ENCODE measurements at places on chromosomes 6 and 20. TPM values are rescaled to one million over a fixed set of nuclear protein-coding genes. Genes with fewer than 3 reads are reported as not detected.

DNA sequence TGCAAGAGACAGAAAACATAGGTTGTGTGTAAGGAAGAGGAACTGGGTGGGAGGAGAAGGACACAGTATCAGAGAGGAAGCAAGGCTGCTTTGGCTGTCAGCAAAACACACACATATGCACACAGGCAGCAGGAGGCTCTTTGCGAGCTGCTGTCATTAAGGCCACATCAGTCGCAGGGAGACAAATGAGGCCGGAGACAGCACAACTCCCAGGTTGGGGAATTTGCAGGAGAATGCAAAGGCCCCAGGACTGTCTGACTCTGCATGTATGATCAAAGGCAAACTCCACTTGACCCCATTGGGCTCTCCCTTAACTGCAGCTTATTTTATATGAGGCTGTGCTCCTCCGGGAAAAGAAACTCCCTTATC, 35.3 kb downstream of the METTL24 start:
- no peak for DNase-seq

Gene SNX21
- polyA plus RNA-seq, result 25.7 TPM

DNA sequence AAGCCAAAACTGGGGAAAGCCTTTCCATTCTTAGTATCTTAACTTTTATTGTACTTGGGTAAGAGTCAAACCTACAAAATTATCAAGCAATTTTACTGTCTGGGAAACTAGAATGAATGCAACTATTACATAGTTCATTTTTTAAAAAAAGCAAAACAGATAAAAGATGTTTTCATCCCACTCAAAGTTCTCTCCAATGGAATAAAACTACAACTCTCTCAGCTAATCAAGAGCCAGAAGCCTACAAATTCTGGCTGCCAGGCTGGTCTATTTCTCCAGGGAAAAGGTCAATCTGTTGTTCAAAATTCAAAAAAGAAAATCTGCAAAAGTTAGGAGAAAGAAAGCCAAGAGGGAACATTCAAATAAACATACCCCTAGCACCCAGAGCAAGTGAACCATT, 56.2 kb downstream of the COL12A1 start:
- DNase-seq, result peak; percentile 50

GRCh38 chr6:85403331-85404015, 46.4 kb upstream of the NT5E start:
- peak; percentile 77 for DNase-seq

Gene FAM209B
- 0.18 TPM for polyA plus RNA-seq

GRCh38 chr6:167244064-167244960, 46.8 kb upstream of the UNC93A start:
- peak; percentile 11 for DNase-seq

Gene IFT52
- 27.0 TPM for polyA plus RNA-seq

Gene KIF25
- polyA plus RNA-seq, result 0.37 TPM

DNA sequence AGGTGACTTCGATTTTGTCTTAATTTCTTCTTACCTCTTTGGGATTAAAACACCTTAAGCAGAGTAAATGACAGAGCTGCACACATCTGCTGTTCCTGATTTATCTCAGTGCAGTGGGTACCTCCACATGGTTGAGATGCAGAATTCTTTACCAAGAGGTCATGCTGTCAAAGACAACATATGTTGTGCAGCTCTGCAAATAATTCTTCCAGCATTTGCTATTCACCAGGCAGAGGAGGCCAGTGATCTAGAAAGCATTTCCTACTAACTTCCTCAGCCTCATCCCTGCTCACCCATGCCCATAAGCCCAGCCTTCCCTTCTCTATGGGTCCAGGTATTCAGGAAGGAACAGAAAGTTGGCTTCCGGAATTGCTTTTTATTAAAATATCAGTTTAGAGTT, 109.3 kb downstream of the THBS2 start:
- no peak for DNase-seq

DNA sequence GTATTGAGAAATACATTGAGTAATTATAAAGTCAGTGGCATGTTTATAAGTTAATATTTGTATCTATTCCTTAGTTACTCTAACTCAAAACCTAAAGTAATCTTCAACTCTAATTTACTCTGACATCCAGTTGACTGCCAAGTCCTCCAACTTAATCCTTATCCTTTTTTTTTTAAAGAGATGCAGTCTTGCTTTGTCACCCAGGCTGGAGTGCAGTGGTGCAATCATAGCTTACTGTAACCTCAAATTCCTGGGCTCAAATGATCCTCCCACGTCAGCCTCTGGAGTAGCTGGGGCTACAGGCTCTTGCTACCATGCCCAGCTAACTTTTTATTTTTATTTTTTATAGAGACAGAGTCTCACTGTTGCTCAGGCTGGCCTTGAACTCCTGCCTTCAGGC, 24.4 kb downstream of the PTPN1 start:
- no peak for DNase-seq

Gene GJA10
- polyA plus RNA-seq, result not detected

DNA sequence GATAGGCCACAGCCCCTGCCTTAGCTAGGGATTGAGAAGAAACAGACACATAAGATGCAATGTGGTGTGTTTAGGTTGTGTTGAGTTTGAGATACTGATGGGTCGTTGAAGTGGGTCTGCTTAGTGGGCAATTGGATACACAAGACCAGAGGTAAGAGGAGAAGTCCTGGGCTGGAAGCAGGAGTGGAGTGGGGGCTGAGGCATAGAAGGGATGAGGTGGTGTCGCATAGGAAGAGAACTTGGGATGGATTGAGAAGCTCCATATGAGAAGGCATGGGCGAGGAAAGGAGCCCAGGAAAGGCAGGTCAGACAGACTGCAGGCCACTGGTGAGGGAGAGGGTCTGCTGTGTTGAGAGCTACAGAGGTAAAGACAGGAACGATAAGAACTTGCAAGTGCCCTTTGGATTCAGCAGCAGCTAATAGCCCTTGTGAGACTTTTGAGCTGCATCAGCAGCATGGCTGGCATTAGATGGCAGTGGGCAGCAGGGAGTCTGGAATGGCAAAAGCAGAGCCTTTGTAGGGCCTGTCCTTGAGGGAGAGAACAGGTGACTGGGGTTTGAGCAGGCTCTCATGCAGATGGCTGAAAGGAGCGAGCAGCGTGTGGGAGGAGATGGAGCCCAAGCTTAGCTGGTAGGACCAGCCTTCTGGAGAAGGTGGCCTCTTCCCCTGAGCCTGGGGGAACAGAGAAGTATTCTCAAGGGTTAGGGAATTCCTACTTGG, 33.2 kb downstream of the PLCG1 start:
- DNase-seq, result no peak

DNA sequence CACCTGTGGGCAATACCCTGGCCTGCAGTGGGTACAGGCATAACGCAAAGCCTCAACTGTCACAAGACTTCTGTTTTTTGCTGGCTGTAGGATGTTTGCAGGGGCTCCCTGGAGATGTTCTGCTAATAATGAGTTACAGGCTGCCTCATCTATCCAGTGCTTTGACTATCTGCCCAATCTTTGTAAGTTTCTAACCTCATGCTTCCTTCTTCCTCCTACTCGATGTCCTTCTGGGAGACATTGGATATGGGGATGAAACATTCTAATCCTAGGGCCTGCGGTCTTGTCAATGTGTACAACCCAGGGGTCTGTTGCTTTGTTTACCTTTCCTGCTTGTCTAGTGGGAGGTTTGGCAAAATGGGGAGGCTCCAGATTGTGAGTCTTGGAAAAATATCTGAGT, 136.8 kb upstream of the TCF21 start:
- peak; percentile 53 for DNase-seq

DNA sequence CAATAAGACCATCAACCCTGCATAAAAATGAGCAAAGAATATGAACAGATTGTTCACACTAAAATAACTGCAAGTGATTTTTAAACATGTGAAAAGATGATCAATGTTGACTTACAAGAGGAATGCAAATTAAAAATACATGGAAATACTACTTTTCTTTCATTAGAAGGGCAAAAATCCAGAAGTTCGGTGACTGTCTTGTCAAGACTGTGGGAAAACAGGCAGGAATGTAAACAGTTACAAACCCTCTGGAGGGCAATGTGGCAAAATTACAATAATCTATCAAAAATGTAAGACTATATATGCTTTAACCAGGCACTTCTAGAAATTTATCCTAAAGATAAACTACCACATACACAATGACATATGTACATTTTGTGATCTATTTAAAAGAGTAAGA, 86.7 kb downstream of the TNFAIP3 start:
- DNase-seq, result no peak

DNA sequence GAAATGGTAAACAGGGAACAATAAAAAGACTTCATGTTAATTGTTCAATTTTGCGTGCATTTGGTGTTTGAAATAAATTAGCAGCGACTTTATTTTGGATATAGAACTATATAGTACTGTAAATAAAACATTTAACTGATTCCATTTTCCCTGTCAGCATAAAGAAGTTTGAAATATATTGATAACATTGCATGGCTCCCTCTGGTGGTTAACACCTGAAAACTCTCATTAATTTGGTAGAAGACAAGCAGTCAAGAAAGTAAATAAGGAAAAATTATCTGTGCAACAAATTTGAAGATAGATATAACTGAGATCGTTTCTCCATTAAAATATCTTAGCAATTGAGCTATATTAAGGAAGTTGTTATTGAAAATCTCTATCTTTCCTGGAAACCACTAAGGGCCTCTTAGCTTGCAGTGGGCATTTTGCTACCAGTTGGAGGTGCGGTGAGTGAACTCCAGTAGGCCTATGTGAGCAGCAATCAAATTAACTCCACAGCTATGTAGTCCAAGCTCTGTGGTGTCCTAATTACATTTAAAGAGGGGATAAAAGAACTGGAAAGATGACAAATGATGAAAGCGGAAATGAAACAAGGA, 435.7 kb upstream of the FKBP1C start:
- DNase-seq, result no peak

DNA sequence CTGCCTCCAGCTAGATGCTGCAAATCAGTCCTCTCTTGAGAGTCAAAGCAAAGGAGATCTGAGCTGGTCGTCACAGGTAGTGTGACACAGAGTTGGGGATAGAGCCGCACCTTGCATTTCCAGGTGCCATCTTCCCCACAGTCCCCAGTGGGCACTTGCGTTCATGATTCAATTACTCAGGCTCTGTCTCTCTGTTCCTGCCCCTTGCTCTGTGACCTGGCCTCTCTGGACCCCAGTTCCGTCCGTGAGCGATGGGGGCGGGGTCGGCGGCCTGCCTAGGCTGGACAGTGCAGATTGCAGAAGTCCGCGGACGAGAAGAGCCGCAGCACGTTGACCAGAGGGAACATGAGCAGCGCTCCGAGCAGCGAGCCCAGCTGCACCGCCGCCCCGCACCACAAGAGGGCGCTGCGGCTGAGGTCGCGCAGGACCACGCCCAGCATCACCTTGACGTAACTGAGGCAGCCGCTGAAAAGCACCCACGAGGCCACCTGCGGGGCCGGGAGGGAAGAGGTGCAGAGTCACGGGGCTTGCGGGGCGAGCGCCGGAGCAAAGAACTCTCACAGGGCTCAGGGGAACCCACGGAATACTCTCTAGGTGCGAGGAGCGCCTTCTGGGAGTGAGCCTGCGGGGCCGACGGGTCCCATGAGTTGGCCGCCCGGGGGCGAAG, 7.4 kb downstream of the SLC52A3 start:
- no peak for DNase-seq

DNA sequence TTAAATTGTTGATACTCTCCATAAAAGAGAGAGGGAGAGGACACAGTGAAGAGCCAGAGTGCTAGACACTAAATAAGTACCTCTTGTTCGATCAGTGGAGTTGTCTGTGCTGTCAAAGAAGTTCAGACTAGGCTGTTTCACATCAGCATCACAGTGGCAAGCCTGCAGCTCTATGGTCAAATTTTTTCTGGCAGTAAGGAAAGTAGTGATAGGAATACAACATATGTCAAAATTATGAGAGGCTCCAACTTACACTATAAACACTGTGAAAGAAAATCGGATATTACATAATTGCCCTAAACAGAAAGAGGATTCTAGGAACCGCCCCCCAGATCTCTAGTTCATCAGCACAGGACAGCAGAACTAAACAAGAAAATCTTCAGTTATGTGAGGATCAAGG, 23.1 kb downstream of the DNAH8 start:
- DNase-seq, result no peak

GRCh38 chr6:168414336-168415097, 26.5 kb upstream of the SMOC2 start:
- DNase-seq, result peak; percentile 41

Gene SAMHD1
- 29.8 TPM for polyA plus RNA-seq

DNA sequence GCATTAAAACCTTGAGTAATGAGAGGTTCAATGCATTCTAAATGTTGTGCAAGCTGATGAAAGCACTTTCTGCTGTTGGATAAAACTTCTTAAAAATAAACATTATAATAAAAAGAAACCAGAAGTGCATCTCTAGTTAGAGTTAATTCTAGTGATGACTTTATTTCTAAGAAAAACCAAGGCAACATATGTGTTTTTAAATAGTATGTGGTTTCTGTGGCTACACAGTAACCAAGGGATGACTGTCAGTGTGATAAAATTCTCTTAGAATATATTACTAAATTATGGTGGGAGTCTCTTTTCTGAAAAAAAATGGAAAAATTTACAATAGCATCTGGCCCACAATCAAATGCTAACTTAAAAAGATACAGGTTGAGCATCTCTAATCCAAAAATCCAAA, 117.0 kb downstream of the ME1 start:
- DNase-seq, result no peak

Gene PHACTR1
- polyA plus RNA-seq, result 4.8 TPM

- DNase-seq, result no peak
These were observed 38.6 kb downstream of the OVOL2 start for GRCh38 chr20:18019068-18019467.

DNA sequence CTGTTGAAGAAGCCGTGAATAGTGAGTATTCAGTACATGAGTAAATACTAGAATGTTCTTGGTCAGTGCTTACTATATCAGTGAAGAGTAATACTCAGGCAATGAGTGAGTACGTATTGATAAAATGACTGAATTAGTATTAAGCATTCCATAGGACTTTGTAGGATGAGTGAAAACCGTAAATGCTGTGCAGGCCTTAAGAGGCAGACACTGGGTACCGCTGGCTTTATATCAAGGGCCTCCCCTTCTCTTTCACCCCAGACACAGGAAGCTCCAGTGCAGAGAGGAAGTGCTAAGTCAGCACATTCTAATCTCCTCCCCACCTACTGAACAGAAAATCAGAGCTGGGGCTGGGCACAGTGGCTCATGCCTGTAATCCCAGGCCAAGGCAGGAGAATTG, 24.2 kb downstream of the POFUT1 start:
- no peak for DNase-seq

DNA sequence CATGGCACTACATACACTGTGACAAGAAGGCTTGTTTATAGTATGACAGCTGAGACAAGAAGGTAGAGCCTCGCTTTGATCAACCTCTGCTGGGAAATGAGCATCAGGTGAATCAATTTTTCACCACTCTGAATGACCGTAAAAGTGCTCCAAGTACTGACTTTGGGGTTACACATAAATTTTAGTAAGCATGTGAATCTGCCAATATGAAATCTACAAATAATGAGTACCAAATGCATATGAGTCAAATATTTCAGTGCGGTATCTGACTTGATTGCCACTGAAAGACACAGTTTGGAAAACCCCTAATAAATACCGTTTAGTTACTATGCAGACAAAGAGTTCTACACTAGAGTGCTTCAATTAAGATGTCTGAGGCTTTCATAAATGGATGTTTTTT, 77.8 kb downstream of the ATG5 start:
- DNase-seq, result no peak
